Inflammatory macrophage treated with lipopolysaccharide for 1 hour (primary cell): ENCODE measurements at places on chromosomes 6 and 20.

GRCh38 chr6:98463038-98464000 is 371.1 kb upstream of the POU3F2 start:
- DNase-seq, result no peak

DNA sequence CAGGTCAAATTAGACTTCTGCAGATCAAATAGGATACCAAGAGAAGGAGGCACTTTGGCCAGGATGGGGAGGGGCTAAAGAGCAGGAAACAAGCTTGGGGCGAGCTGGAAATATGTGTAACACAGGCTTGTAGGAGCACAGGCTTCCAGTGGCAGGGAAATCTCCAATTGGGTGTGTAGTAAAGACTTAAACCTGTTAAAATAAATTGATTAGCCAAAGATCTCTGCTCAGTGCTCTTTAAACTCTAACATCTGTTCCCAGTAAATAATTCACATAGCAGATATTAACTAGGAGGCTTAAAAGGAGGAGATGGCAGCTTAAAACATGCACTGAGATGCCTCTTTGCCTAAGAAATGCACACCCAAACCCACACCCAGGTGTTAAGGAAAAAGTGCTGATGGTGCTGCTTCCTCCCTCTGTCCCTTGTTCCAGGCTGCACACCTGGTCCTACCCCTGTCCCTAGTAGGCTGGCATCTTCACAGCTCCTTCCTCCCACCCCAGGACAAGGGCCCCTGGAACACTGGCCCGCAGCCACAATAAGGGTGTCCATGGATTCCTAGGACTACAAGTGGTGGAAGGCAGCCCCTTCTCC is 93.5 kb upstream of the MLN start:
- no peak for DNase-seq

GRCh38 chr20:5977975-5978374 is 27.5 kb downstream of the MCM8 start:
- no peak for DNase-seq

DNA sequence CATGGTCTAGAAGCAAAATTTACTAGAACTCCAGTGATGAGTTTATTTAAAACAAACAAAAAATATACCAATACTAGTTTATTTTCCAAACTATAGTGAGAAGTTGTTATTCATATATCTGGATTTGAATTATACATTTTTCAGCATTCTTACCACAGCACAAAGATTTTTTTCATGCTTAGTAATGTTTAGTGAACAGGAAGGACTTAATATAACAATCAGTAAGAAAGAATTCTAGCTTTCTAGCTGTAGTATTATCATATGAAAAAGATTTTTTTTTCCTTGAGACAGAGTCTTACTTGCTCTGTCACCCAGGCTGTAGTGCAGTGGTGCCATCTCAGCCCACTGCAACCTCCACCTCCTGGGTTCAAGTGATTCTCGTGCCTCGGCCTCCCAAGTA is 13.8 kb downstream of the MARCKS start:
- no peak for DNase-seq

DNA sequence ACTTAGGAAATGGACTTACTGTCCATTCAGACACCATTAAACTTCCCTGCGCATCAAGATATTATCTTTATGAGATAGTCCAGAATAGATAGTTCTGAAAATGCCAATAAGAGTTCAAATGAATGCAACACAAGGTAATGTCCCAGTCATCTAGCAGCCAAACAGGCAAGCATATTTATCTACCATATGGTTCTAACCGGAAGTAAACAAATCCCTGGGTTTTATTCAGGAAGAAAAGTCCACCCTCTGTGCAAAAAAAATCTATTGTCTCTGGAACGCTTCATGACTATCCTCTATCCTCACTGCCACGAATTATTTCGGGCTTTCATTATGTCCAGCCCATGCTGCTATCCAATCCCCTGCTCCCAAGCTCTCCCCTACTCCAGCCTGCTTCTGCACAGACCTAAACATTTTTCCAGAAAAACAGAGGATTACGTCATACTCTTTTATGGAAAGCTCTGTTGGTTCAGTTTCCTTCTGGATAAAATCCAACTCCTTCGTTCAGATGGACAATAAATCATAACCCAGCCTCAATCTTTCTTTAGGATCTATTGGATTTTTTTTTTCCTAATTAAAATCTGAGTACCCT is 11.4 kb downstream of the PPIL6 start:
- no peak for DNase-seq

- peak; percentile 42 for DNase-seq
Measured at GRCh38 chr6:10521104-10521808, at the start of gene GCNT2. TSS of gene GCNT2 (plus strand) at chr6:10521351. CDS start at chr6:10528912, 7,561 bp downstream.

DNA sequence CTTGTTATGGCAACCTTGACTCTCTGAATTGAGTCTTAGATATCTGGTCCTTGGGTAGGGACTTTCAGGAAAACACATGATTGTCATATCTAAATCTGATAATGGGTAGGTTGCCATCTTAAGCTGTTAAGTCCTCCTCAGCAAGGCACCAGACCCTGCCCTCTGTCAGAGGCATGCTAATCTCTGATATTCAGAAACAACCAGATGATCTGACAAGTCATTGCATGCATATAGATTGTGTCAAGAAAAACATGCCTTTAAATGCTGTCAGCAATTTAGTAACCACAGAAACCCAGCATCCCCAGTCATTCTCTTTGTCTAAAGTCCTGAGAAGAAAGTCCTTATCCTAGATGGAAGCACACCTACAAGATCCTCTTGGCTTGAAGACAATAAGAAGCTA is 149.1 kb downstream of the EDN1 start:
- no peak for DNase-seq

DNA sequence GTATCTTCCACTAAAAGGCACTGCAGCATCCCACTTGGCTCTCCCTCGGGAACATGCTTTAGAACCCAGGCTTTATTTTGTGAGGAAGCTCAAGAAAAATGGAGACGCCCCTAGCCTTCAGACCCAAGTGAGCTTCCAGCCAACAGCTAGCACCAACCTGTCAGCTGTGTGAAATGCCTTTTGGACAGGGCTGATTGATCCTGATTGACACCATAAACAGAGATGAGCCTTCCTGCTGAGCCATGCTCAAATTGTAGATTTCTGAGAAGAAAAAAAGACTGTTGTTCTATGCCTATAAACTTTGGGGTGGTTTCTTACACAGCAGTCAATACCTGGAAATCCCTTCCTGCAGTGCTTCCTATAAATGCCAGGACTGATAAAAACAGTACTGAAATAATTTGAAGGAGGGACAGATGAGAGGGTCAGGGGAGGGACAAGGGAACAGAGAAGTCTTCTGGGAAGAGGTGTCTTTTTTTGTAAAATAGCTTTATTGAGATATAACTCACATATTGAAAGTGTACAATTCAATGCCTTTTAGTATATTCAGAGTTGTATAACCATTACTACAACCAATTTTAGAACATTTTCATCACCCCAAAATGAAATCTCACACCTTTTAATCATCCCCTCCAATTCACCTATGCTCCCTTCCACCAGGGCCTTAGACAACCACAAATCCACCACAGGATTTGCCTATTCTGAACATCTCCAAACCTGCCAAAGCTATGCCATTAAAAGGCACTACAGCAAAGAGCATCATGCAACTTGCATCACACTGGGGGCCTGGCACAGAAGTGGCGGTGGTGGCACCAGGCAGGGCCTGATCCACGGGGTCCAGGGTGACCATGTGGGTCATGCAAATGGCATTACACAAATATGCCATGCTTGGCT is 2.7 kb upstream of the STK4 start:
- no peak for DNase-seq

- no peak for DNase-seq
Measured at GRCh38 chr6:130482645-130483390, 117.0 kb downstream of the TMEM200A start.

GRCh38 chr6:6942831-6943230 is 164.9 kb upstream of the RREB1 start:
- peak; percentile 18 for DNase-seq

GRCh38 chr20:8557711-8558110 is 425.6 kb downstream of the PLCB1 start:
- no peak for DNase-seq

DNA sequence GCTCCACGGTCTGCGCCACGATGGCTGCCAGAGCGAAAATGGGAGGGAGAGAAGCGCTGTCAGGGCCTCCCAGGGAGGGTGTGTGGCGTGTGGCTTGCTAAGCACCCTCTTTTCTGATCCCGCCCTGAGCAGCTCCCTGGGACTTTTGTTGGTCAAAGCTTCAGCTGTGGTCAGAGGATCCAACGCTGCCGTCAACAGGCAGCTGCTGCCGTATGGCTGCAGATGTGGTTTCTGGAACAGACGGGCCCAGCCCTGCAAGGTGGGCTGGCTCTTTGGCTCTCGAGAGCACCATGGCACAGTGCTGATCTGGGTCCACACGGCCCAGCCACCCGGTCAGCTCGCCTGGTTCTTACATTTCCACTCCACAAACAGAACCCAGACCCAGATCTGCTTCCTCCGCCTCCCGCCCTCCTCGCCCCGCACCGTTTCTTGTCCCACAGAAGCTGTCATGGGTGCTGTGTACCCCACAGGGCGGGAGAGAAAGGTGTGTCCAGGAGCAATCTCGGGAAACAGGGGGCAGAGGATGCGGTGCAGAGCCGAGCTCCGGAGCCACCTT is 86.0 kb upstream of the BHLHE23 start:
- DNase-seq, result no peak

DNA sequence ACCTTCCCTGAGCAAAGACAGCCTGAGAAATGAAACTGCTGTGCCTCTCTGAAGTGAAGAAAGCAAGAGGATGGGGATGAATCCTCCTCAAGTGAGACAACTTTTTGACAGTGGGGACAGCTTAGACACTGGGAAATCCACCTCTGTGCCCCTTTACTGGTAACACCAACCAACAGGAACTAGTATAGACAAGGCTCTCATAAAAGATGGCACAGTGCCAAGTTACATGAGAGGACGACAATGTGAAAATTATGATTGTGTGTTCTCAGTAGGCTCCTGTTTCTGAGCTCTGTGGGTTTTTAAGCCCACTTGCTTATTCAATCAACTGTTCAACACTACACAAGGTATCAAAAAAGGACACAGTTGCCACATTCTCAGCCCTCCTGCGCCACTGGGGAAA is 41.6 kb upstream of the LYRM2 start:
- no peak for DNase-seq

- DNase-seq, result no peak
Measured at GRCh38 chr6:121897337-121897760, 461.9 kb downstream of the GJA1 start.

GRCh38 chr20:56380375-56380774 is 11.6 kb downstream of the AURKA start:
- no peak for DNase-seq

- no peak for DNase-seq
Measured at GRCh38 chr20:22385602-22386305, 198.6 kb downstream of the FOXA2 start.

GRCh38 chr20:43540673-43541060 is 18.2 kb upstream of the SGK2 start:
- no peak for DNase-seq

- no peak for DNase-seq
Measured at GRCh38 chr6:125046107-125046925, 84.1 kb downstream of the RNF217 start.

GRCh38 chr20:50877232-50877743 is 53.9 kb downstream of the ADNP start:
- no peak for DNase-seq

DNA sequence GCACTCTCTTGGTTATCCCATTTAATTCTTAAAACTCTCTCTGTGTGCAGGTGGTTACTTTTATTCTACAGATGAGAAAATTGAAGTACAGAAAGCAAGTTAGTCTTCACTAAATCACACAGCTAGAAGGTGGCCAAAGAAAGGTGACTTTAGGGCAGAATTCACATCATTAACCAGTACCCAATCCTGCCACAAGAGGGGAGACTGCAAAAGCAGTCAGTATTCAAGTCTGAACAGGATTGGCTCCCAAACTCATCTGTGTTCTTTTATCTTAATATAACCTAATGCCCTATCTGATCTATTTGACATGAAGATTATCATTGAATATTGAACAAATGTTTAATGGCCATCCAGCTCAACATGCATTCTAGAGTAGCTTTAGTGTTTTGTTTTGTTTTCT is 225.3 kb upstream of the FAM83B start:
- DNase-seq, result no peak

DNA sequence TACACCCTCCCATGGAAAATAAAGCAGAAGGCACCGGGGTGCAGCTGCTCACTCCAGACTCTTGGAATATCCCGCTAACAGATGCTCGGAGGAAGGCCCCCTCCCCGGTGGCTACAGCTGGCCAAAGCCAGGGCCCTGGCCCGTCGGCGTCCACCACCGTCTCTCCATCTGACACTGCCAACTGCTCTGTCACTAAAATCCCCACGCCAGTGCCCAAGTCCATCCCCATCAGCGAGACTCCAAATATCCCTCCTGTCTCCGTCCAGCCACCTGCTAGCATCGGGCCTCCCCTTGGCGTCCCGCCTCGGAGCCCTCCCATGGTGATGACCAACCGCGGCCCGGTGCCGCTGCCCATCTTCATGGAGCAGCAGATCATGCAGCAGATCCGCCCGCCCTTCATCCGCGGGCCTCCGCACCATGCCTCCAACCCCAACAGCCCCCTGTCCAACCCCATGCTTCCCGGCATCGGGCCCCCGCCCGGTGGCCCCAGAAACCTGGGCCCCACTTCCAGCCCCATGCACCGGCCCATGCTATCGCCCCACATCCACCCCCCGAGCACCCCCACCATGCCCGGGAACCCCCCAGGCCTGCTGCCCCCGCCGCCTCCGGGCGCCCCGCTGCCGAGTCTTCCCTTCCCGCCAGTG is 143.9 kb downstream of the SOBP start:
- no peak for DNase-seq

- DNase-seq, result peak; percentile 27
Measured at GRCh38 chr6:89311853-89312531, 3.1 kb downstream of the GABRR2 start.

DNA sequence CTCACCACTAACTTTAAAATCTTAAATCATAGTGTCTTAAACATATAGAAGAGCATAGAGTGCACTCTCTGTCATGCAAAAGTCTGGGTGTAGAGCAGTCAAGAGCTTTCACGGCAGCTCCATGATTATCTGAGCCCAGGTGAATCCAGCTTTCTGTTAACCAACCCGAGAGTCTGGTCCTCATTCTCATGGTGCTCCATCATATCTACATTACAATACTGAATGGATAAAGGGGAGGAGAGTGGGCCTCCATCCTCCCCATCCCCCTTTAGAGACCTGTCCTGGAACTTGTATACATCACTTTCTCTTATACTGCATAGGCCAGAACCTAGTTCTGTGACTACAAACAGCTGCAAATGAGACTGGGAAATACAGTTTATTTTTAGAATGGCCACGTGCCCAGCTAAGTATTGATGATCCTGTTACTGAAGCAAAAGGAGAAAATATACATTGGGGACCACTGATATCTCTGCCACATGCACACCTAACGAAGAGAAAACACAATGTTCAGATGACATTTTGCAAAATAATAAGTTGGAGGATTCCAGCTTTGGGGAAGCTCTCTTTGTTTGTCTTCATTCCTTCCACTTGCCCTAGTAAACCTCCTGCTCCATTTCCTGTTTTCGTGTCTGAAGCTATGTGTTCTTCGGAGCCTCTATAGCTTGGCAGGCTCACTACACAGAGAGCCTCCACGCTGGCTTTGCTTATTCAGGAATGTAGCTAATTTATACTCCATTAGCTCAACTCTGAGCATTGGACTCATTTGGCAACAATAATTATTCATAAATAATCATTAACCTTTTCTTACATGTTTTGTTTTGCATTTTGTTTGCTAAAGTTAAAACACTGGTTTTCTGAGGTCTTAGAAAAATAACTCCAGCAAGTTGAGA is 110.1 kb downstream of the IYD start:
- no peak for DNase-seq

GRCh38 chr6:157732007-157732406 is 91.0 kb upstream of the SNX9 start:
- no peak for DNase-seq

- DNase-seq, result no peak
Measured at GRCh38 chr6:53038141-53038540, 27.1 kb upstream of the FBXO9 start.

- peak; percentile 74 for DNase-seq
Measured at GRCh38 chr6:169141671-169142537, 111.7 kb downstream of the THBS2 start.
